Stimulated activated naive CD8-positive, alpha-beta T cell treated with anti-CD3 and anti-CD28 coated beads, Interleukin-15, Interleukin-2, amounts not matched to agents 100 U/mL and 50 U/mL, for 24 hours (primary cell): ENCODE measurements at places on chromosomes 12 and 14.

DNA sequence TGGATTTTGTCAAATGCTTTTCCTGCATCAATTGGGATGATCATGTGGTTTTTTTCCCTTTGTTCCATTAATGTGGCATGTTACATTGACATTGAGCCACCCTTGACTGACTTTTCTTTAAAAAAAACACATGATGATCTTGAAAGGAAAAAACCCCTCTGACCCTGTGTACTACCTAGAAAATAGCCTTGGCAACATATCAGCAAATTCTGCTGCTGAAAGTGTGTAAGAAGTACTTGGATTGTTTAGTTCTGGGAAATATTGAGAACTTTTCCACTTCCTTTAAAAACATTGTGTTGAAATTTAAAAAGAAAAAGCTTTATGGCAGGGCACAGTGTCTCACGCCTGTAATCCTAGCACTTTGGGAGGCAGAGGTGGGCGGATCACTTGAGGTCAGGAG lies 20.7 kb downstream of the ACACB start:
- DNase-seq: no peak

GRCh38 chr14:95011445-95012006 lies 145.8 kb downstream of the DICER1 start:
- no peak for DNase-seq

DNA sequence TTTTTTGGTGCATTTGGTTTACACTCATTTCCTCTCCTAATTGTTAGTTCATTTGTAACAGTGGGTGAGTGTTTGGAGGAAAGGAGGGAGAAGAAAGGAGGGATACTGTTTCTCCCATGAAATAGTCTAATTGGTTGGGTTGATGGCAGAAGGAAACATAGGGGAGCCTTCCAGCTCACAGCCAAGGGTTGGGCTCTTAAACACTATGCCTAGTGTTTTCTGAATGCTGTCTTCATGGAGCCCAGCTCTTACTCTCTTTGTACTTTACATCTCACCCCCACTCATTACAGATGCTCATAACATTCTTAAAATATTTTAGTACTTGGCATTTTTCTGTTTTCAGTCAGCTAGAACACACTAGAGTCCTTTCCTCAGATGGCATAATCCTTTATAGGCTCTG lies 38.2 kb downstream of the BAZ2A start:
- DNase-seq: no peak

DNA sequence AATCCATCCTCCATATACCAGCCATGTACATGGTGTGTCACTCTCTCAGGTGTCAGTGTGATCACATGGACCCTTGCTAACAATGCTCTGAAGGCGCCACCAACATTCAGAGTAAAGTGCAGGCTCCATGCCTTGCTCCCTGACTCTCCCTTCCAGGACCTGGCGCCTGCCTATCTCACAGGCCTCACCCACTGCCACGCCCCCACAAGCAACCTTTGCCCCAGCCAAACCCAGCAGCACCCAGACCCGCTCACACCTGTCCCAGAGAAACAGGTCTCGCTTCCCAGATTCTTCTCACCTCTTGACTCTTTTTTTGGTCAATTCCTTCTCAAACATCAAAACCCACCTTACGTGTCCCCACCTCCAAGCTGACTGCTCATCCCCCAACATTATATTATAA lies 52.3 kb downstream of the KCNK10 start:
- no peak for DNase-seq

GRCh38 chr12:113197518-113198077 lies 12.1 kb downstream of the RITA1 start:
- DNase-seq: no peak
